Putamen (tissue), 1 donor: ENCODE measurements at places on chromosomes 13 and 19.

GRCh38 chr13:93386116-93386515, 159.5 kb downstream of the GPC6 start:
- no peak for DNase-seq

DNA sequence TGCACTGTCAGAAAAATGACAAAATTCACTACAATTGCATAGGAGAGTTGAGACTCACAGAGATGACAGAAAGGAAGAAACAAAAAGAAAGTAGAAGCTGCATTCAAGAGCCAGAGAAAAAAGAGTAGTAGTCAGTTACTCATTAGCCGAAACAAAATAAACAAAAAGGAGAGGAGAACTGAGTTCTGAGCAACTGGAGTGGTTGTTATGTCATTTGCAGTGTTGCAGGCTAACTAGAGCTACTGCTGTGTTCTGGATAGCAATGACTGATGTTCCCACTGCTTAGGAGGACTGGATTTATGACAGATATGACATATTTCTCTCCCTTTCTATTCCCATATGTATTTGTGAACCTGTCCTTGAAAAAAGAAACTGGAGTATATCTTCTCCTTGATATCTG, 482.6 kb downstream of the RFC3 start:
- DNase-seq, result no peak

DNA sequence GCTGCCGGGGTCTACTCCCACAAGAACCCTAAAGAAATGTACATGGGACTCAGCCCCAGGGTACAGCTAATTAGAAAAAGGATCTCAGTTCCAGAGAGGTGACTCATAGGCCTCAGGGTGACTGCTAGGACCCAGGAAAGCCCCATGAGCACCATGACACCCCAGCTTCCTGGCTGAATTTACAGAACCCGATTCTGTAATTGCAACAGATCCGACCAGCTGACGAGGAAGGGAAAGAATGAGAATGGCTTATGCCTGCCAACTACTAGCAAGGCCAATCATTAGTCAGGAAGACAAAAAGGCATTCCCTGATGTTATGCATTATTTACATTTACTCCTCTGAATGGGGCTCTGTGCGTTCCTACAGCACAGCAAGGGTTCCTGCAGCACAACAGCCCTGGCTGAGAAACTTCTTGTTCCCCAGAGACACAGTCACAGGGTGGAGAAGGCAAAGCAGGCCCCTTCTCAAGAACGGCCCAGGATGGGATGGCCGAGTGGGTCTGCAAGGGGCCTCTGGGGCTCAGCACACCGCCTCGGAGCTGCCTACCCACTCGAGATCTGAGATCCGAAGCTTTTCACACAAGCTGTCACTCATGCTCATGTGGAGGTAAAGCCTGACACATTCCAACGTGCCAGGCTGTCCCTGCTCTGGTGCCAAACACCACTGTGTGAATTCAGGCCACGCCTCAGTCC, 27.2 kb downstream of the PBX4 start:
- DNase-seq, result no peak

DNA sequence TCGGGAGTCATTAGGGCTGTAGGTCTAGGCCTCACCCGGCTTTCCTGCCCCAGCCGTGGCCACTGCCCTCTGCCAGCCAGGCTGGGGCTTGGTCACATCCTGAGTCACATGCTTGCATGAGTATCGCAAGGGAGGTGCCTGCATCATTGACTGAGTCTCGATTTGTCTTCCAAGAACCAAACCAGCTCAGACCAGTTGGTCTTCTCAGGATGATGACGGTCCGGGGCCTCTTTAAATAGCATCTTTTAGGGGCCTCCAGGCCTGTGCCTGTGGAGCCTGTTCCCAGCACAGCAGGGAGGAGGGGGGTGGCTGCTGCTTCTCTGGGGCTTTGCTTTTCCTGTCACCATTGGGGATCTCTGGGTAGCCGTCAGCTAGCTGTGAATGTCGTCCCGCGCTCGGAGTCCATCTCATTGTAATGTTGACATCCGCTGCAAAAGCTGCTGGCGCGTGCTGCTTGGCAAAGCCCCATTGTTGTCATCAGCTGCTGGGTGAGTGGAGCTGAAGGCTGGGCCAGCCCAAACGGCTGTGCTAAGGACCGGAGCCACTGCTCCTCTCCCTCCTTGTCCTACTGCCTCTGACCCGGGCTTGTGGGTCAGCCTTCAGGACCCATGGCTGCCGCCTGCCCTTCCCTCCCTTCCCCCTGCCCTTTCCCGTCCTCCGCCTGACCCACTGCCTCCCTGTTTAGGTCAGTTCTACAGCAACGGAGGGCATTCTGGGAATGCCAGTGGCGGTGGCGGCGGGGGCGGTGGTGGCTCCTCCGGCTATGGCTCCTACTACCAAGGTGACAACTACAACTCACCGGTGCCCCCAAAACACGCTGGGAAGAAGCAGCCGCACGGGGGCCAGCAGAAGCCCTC, 14.3 kb upstream of the QTRT1 start:
- peak; percentile 81 for DNase-seq

DNA sequence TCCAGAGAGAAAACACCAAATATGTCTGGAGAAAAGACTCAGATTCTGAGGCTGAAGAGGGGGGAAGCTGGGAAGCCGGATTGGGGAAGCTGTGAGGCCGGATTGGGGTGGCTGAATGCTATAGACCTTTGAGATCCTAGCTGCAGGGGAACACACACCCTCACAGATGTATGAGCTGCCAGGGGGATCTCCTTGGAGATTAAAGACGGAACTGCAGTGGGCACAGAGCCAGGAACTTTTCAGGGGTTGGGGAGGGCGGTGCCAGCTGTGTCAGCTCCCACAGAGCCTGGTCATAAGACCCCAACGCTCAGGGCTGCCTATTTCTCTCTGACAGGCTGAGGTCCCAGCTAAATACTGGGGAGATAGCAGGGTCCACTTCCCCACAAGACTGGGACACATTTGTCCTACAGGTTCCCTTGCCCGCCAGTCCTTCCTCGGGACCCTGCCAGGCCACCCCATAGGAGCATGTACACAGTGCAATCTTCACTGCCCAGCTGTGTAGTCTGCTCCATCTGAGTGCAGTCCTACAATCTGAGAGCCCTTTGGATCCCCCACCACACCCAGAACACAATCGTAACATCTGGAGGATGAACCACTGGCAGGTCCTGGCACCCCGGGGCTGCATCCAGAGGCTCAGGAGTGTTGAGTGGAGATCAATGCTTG, 1893.9 kb downstream of the PCDH9 start:
- DNase-seq, result no peak

DNA sequence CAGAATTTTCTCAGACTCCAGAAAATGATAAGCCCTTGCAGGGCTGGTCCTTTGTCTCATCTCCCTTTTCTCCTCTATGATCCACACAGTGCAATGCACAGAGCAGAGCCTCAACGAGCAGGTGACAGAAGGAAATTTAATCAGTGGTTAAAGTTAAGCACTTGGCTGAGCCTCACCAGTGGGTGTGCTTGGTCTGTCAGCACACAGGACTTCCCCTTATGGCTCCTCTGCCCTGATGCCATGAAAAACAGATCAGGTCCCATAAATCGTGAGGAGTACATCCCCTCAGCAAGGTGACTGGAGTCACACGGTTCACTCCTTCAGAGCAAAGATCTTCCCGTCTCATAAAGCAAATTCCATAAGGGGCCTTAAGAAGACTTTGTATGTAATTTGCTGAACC, 818.2 kb downstream of the UQCRFS1 start:
- no peak for DNase-seq
